NAMALWA (cell line): ENCODE measurements at places on chromosomes 3 and 15.

GRCh38 chr3:147418808-147419701 lies 9.9 kb downstream of the ZIC1 start:
- DNase-seq, result no peak

DNA sequence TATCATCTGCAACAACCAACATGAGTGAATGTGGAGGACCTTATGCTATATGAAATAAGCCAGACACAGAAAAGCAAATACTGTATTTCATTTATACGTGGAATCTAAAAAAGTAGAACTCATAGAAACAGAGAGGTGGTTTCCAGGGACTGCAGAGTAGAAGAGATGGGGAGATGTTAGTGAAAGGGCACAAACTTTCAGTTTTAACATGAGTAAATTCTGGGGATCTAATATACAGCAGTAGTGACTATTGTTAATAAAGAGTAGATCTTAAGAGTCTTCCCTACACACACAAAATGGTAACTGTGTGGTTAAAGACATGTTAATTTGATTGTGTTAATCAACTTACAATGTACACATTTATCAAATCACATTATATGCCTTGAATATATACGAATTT lies 20.9 kb upstream of the MELTF start:
- no peak for DNase-seq

DNA sequence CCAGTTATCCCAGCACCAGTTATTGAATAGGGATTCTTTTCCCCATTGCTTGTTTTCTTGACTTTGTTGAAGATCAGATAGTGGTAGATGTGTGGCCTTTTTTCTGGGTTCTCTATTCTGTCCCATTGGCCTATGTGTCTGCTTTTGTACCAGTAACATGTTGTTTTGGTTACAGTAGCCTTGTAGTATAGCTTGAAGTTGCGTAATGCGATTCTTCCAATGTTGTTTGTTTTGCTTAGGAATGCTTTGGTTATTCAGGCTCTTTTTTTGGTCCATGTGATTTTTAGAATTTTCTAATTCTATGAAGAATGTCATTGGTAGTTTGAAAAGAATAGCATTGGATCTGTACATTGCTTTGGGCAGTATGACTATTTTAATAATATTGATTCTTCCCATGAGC lies 94.3 kb upstream of the CHMP2B start:
- no peak for DNase-seq

- DNase-seq, result no peak
Observed at GRCh38 chr15:38187630-38188313, 64.9 kb upstream of the SPRED1 start.

GRCh38 chr3:182413682-182414081 lies 379.6 kb upstream of the ATP11B start:
- no peak for DNase-seq

DNA sequence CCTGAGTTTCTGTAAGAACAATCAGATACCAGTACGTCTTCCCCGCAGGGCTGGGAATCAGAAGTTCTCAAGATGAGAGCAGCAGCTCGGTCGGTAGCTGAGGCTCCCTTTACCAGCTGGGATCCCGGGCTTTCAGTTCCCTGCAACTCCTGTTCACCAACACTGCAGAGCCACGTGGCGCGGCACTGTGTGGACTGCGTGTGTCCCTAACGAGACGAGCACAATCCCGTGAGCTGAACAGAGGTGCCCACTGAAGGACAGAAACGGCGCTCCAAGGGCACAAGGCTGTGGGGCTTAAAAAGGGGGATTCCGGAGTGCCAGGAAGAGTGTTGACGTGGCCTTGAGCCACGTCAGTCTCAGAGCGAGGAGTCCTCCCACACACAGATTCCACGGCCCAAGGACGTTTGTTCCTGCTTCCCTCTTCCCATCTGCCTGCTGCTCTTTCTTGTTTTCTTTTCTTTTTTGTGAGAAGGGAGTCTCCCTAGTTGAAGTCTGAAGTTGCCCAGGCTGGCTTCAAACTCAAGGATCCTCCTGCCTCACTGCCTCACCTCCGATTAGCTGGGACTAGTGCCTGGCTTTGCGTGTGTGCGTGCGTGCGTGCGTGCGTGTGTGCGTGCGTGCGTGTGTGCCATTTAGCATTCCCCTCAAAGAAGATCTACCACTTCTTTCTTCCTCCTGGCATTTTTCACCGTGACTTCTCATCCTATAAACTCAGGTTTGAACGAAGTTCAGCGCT lies 37.1 kb upstream of the RPL35A start:
- DNase-seq, result no peak

- DNase-seq, result no peak
Observed at GRCh38 chr3:4407941-4408340, 59.1 kb downstream of the SUMF1 start.

- no peak for DNase-seq
Observed at GRCh38 chr3:177522051-177522450, 324.8 kb upstream of the TBL1XR1 start.

DNA sequence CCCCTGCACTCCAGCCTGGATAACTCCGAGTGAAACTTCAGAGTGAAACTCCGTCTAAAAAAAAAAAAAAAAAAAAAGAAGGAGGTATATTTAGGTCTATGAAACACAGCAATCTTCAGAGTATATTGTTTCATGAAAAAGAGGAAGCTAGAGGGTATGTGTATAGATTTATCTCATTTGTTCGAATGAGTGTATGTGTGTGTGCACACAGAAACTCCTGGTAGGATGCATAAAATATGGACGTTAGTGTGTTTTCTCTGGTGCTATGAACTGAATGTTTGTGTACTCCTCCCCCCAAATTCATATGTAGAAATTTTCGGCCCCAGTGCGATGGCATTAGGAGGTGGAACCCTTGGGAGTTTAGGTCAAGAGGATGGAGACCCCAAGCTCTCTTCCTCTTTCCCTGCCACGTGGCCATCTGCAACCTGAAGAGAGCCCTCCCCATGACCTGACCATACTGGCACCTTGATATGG lies 98.6 kb upstream of the KLF13 start:
- DNase-seq, result peak; percentile 58

GRCh38 chr3:66428733-66429132 lies 72.1 kb downstream of the LRIG1 start:
- DNase-seq, result no peak

GRCh38 chr15:68871507-68871906 lies 50.8 kb upstream of the ANP32A start:
- no peak for DNase-seq

- DNase-seq, result no peak
Observed at GRCh38 chr15:59722476-59722875, 33.4 kb upstream of the BNIP2 start.

DNA sequence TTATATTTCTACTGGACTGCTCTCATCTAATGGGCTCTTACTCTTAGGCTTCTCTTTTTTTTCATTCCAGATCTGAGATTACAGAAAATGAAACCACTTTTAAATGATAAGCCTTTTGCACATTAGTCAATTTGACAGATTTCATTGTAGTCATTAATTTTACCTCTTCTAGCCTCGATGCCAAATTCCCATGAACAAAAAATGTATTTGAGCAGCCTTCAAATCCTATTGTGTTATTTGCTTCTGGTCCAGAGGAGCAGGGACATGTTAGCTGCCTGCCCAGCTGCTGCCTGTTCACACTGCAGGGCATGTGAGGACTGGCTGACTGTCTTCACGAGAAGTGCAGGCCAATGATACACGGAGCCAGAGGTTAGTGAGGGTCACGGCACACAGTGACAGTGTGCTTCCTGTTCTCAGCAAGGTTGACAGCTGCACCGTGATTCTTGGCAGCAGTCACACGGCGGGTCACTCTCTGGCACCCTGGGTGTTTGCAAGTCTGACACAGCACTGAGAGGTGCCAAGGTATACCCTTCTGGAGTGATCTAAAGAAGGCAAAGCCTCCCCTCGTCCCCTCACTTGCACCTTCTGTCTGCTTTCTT lies 40.8 kb downstream of the KAT2B start:
- DNase-seq, result peak; percentile 40

DNA sequence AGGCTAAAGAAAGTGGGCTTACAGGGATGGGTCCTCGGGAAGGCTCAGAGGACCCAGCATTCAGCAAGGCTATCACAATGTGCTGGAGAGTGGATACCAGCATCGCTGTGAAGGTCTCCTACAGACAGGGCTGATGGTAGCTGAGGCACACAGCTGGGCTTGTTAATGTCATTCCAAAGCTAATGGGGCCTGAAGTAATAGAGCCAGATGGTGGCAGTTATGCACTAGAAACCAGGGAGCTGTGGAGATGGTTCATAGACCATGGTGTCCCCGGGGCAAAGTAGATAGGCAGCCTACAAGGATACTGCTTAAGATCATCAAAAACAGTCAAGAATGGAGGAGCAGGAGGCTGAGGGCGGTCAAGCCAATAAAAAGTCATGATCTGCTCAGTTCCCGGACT lies 24.8 kb upstream of the BOC start:
- DNase-seq, result no peak

- DNase-seq, result no peak
Observed at GRCh38 chr15:95027981-95028380, 796.6 kb downstream of the MCTP2 start.

DNA sequence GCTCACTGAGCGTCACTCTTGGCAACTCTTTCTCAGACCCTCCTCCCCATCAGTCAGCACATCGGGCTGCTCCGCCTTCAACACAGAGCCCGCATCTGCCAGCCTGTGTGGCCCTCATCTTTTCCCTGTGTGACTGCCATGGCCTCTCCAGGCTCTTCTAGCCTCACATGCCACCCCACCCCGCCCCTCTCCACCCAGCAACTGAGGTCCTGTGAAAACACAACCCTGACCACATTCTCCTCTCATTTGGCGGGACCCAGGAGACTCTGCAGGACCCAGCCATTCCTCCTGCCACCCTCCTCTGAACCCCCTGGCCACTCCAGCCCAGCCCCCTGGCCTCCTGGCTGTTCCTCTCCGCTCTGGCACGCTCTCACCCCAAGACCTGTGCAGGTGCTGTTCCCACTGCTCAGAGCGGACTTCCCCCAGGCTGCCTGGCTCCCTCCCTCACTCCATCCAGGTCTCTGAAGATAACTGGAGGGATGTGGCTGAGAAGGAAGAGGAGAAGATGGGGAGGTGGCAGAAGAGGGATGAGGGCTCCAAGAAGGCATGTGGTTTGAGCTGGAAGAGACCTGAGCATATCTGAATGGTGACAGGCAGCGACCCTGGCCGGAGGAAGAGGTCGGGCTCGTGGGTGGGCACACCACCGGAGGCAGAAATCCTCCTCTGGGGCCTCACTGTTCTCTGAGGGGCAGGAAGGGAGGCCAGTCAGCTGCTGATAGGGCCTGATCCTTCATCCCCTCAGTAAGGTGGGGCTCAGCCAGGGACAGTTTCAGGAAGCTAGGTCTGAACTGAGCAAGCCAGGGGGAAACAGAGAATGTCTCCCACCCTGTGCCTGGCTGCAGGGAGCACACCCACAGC lies 111.2 kb upstream of the RPL32 start:
- no peak for DNase-seq

- DNase-seq, result no peak
Observed at GRCh38 chr15:48176957-48177356, 1.1 kb downstream of the MYEF2 start.

- DNase-seq, result no peak
Observed at GRCh38 chr15:27254055-27254454, 283.1 kb downstream of the GABRG3 start.

DNA sequence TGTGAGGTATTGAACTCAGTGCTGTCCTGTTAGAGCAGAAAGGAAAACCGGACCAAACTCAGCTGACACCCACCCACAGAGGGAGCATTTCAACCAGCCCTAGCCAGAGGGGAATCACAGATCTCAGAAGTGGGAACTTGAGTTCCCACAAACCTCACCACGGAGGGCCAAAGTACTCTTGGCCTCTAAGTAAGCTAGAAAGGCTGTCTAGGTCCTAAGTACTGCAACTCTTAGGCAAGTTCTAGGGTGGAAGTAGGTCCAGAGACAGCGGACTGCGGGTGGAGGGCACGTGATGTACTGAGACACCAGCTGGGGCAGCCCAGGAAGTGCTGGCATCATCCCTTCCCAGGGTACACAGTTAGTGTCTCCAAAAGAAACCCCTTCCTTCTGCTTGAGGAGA lies 34.1 kb downstream of the EOMES start:
- DNase-seq, result no peak
